ENCODE measurements at places on chromosomes 7 and 10.

DNA sequence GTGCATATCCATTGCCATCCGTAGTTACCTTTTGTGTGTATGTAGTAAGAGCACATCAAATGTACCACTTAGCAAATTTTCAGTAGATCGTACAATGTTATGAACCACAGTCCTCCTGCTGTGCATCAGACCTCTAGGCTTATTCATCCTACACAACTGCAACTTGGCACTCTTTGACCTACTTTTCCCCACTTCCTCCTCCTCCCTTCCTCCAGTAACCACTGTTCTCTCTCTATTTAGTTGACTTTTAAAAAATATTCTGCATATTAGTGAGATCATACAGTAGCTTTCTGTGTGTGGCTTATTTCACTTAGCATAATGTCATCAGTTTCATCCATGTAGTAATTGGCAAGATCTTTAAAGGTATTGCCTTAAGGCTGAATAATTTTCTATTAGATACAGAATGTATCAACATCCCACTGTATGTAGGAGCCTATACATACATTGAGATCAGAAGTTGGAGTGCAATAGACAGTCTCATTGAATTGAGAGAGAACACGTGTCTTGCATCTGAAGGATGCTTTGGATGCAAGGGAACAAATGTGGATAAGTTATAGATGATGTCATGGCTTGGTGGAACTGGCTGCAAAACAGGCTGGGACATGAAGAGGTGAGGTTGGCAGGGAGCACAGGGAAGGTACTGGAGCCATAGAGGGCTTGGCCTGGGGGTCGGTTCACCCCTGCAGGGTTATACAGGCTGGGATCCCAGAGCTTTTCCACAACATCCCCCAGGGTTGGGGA, 83.0 kb upstream of the FAM180A start:
- no peak for DNase-seq

- DNase-seq, result no peak
Measured at GRCh38 chr10:110077436-110078130, 69.8 kb downstream of the ADD3 start.

DNA sequence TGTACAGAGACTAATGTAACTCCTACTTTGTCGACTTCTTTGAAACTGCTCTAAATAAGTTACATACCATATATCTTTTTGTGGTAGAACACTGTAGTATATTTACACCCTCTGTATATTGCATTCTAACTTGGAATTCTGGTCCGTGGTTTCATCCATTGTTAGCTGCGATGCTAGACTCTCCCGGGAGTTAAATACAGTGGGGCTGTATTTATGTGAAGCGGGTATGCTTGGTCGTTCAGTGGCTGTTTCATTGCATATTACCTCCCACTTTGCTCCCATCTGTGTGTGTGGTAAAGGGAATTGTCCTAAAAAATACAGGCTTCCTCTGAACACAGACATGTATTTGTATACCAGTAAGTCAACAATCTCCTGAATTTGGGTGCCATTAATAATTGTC, 231.1 kb downstream of the SLC25A13 start:
- DNase-seq, result no peak

DNA sequence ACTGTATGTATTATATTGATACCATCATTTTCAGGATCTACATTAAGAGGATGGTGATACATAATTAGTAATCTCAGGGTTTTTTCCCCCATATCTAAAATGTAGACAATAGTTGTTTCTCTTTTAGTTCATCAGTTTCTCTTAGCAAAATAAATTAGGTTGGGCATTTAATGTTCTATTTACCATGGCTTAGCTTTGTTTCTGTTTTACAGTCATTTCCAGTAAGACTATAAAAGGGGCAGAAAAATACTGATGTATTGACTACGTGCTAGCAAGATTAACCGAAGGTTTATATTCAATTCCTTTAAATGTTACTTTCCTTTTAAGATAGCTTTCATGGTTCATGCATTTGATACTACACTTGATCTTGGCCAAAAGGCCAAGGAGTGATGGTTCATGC, 26.2 kb downstream of the SUV39H2 start:
- no peak for DNase-seq

GRCh38 chr7:110347081-110347480, 743.8 kb upstream of the LRRN3 start:
- peak; percentile 64 for DNase-seq

GRCh38 chr7:54705436-54705835, 53.6 kb downstream of the SEC61G start:
- DNase-seq, result no peak

- no peak for DNase-seq
Measured at GRCh38 chr7:155839461-155839860, 27.2 kb upstream of the SHH start.

DNA sequence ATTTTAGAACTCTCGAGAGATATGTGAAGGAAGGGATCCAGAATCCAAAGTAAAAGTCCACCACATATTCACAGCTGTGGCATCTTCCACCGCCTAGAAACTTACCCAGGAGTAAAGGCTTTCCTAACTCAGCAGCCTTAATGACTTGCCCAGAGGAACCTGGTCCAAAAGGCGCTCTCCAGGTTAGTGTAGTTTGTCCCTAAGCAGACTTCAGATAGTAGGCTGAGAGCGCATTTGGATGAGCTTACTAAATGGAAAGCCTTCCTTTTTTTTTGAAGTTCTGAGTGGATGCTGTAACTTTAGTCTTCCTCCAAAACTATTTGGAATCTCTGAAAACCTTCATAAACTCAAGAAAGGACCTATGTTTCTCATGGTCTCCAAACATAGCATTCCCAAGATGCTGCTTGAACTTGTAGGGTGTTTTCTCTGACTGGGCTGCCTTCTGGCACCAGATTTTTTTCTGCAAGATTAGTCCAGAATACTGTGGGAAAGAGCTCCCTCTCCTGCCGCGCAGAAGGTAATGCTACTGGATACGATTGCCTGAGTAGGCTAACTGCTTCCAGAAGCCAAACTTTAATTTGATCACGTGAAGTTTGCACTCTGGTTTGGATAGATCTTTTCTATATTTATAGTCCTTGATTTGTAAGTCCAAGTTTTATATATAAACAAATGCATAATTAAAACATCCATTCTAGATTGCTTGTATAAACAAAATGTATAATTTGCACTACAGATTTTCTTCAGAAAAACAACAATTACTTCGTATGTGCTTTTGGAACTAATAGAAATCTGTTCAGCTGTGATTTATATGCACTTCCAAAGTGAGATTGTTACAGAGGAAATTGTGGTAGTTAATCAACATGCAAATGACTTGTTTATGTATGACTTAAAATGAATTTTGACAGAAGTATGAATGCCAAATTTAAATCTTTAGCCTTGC, 19.6 kb upstream of the GPR37 start:
- peak; percentile 73 for DNase-seq

DNA sequence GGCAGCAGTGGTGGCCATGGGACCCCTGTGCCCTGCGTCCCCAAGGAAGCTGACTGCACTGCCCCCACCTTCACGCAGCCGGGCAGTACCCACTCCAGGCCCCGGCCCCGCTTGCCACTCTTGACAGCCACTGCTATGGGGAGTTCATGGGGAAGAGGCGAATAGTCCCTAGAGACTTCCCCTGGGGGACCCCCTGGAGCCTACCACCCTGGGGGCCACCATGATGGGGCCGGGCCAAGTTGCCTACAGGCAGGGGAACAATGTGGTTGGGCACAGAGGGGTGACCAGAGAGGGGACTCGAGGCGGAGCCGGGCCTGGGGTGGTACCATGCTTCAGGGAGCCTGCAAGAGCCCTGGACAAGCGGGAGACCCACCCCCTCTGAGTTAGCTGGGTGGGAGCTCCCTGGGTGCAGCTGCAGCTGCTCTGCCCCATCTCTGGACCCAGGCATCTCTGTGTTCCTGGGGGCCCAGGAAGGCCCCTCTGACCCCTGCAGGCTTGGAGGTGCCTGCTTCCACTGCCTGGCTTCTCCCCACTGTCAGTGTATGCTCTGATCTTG, 567.6 kb downstream of the GRM8 start:
- no peak for DNase-seq

- DNase-seq, result peak; percentile 25
Measured at GRCh38 chr7:78924581-78924980, 528.9 kb downstream of the MAGI2 start.

DNA sequence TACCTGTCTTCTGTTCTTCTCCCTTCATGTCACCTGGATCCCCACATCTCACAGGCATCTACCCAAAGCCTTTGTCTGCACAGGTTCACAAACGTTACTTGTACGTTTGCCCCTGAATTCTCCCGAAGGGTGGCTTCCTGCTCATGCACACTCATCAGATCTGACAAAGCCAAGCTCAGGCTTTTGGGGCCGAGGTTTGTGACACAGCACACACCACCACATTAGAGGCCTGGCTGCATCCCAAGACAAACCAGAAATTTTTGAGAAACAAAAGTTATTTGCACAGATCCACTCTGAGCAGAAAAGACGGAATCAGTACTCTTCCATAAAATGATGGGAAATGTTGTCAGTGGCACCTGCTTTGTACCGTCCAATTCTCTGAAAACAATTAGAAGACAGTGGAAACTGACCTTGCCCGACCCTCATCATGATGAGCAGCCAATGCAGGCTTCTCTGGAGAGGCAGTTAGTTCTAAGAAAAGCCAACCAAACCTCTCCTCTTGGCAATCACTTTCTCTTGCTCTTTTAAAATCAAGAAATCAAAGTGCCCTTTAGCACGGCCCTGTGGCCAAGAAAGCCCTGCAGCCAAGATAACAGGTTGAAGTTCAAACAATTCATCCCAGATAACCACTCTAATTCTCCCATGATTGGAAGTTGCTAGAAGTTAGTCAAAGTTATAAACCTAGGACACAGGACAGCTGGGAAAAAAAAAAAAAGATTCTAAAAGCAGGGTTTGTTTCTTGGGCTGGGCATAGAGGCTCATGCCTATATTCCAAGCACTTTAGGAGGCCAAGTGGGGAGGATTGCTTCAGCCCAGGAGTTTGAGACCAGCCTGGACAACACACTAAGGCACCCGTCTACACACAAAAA, 13.6 kb upstream of the SVIL start:
- no peak for DNase-seq

- DNase-seq, result no peak
Measured at GRCh38 chr10:42930516-42931192, 146.2 kb upstream of the RET start.

GRCh38 chr7:79118143-79118542, 335.3 kb downstream of the MAGI2 start:
- DNase-seq, result no peak

GRCh38 chr7:45469103-45469502, 105.1 kb upstream of the ADCY1 start:
- no peak for DNase-seq

DNA sequence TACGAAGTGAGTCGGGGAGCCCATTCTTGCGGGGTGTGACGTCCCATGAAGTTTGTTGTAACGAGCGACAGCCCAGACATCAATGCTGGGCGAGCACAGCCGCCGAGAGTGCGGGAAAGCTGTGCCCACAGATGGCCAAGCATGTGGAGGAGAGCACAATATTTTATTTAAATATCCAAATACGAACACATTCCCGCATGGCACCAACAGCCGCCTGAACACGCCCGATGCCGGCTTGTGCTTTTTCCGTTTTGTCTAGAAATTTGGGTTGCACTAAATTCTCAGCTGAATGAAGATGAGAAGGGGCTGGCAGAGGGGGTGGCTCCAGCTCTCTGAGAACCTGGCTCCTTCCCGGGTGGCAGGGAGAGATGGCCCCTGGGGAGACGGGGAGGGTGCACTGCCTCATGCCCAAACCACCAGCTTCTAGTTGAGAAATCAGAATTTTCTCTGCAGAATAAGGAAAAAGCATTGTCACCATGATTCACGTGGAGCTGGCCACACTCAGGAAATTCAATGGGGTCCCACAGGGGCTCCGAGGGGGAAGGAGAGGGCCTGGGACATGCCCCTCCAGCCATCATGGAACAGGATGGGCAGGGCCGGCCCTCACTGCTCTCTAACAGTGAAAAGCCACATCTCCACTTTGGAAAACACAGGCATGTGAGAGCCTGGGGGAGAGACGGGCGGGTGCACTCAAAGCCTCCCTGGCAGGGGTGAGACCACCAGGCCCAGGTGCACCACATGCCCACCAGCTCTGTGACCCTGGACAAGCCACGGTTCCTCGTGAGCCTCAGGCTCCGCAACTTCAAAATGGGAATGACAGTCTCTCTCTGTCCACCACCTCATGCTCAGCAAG, 48.3 kb downstream of the EBF3 start:
- DNase-seq, result no peak

DNA sequence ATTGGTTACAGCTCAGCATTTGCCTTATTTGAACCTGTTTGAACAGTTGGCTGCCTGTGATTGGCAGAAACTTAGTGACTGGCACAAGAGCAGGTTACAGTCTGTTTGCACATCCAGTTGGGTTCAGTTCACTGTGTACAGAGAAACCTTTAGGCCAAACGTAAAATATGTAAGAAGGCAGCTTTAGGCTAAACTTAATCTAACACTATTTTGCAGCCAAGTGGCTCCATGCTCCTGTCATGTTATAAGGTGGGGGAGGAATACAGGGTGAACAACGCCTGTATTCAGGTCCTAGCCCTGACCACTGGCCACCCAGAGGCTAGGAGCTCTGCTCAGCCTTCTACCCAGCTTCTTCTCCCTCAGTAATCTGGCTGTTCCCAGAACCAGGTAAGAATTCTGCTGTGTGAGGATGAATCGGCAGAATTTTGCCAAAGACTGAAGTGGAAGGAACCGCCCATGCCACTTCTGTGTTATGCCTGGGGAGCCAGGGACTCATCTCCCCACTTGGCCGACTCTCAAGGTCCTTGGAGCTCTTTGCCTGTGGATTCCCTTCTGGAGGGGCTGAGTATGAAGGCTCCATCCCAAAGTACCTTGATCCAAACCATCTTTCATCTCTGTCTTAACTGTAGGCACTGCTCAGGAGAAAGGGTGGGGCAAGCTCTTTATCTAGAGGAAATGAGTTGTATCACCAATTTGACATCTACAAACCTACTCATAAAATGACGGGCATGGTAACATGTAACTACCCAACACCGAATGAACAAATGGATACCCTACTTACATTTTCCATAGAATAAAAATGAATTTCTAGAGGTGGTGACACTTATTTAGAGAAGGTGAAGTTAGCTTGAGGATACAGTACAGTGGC, 164.4 kb upstream of the NAMPT start:
- DNase-seq, result no peak

- DNase-seq, result no peak
Measured at GRCh38 chr10:22542773-22543172, 171.6 kb downstream of the PIP4K2A start.

GRCh38 chr10:126969310-126969709, 64.1 kb downstream of the DOCK1 start:
- DNase-seq, result peak; percentile 17

DNA sequence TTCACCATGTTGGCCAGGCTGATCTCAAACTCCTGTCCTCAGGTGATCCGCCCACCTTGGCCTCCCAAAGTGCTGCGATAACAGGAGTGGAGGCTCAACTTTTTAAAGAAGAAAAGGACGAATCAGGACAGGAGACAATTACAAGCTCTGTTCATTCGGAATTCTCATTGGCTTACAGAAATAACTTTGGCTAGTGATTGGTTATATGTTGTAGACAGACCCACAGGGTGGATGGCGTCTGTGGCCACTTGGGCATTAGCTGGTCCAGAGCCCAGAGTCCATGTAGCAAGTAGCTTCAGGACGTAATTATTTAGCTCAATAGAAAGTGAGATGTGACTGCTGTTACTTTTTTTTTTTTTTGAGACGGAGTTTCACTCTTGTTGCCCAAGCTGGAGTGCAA, 160.5 kb upstream of the TNRC18 start:
- no peak for DNase-seq
